Ovary (tissue), 10 donors: ENCODE measurements at places on chromosomes 3 and 15.

DNA sequence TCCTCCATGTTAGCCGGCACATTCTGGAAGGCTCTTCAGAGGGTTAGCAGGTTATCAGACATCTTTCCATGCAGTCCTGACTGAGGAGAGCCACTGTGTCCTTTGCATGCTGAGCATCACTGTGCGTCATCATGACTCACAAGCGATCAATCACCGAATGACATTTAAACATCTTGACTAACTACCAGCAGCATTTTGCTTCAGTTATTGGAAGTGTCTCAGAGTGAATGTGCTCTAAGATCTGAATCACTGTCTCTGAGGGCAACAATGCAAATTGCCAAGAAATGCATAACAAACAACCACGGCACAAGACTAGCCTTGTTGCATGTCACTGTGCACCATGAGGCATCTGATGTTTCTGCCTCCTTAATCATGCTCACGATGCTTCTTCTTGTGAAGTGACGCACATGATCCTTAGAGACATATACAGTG, 18.3 kb upstream of the ATP8B4 start:
- no peak overlapping the region for H3K4me3 ChIP-seq
- H3K4me1 ChIP-seq, result no peaks in the 10 kb centered on the region
- H3K36me3 ChIP-seq, result no peaks in the 10 kb centered on the region
- no peak for DNase-seq
- no peak overlapping the region for H3K27ac ChIP-seq

GRCh38 chr3:17494117-17494809, 248.2 kb downstream of the TBC1D5 start:
- H3K27ac ChIP-seq, result no peak overlapping the region
- no peak overlapping the region for H3K4me3 ChIP-seq
- no peak for DNase-seq
- H3K4me1 ChIP-seq, result no peaks in the 10 kb centered on the region

DNA sequence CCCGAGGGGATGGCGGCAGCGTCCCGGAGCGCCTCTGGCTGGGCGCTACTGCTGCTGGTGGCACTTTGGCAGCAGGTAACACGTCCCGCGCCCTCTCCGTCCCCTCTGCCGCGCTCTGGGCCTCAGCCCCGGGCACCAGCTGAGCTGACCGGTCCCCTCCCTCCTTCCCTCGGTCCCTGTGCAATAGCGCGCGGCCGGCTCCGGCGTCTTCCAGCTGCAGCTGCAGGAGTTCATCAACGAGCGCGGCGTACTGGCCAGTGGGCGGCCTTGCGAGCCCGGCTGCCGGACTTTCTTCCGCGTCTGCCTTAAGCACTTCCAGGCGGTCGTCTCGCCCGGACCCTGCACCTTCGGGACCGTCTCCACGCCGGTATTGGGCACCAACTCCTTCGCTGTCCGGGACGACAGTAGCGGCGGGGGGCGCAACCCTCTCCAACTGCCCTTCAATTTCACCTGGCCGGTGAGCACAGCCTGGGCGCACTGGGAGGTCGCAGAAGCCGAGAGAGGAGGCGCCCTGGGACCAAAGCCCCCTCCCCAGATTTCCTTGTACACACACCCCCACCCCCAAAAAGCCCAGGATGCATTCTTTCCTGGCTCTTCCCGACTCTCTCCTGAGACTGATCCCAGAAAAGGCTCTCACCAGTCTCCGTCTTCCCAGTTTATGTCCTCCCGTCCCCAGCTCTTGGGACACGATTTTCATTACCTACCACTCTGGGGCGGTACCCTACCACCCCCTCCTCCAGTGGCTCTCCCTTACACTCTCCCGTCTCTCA, 705 bp downstream of the DLL4 start:
- DNase-seq, result no peak
- H3K36me3 ChIP-seq, result no peaks in the 10 kb centered on the region
- H3K27ac ChIP-seq, result no peak overlapping the region
- peaks cover 4% of the 10 kb centered on the region for H3K27me3 ChIP-seq
- peaks cover 11% of the 10 kb centered on the region for H3K4me1 ChIP-seq
- H3K4me3 ChIP-seq, result peak overlapping the region; percentile 40

DNA sequence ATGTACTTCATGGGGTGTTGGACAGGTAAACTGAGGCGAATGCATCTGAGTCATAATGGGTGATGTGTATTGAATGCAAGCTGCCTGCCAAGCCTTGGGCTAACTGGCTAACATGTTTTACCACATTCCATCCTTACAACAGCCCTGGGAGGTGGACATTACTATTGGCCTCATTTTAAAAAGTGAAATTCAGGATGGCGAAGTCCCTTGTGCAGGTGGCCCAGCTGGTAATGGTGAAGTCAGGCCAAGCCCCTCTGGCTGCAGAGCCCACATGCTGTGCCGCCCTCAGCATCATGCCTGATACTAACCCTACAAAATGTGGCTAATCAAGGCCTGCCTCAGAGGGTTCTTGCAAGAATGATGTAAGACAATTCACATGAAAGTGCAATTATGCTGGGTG, 60.0 kb upstream of the CHD2 start:
- no peak for DNase-seq
- no peaks in the 10 kb centered on the region for H3K4me1 ChIP-seq
- no peaks in the 10 kb centered on the region for H3K27me3 ChIP-seq
- no peak overlapping the region for H3K4me3 ChIP-seq

GRCh38 chr15:73361337-73361736, 7.4 kb downstream of the HCN4 start:
- no peak overlapping the region for H3K27ac ChIP-seq
- H3K4me3 ChIP-seq, result no peak overlapping the region
- DNase-seq, result no peak

DNA sequence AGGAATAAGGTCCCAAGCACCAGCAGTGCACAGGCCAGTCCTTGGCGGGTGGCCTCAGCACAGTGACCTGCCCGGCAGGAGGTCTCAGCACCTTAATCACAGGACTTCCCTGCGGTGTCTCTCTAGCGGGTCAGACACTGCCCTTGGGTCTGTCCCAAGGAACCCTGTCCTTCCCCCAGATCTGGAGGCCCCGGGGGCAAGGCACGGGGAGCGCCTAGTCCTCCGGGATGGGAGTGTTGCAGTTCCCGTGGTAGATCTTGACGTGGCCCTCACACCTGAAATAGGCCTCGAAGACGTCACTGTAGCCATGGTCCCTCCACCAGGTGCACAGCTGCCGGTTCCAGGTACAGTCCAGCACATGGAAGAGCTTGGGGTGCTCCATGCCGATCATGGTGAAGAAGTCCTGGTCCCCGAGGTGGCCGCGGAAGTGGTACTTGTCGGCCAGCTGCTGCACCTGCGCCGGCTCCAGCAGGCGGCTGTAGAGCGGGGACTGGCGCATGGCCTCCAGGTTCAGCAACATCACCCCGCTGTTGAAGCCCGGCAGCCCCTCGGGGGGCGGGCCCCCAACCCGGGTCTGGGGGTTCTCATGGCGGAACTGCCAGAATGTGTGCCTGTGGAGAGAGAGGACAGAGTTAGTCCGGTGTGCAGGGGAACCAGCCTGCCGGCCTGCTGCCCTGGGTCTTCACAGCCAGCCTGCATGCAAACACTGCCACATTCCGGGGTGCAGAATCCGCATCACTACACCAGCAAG, 201.3 kb downstream of the XXYLT1 start:
- H3K4me1 ChIP-seq, result no peaks in the 10 kb centered on the region
- DNase-seq, result no peak
- H3K36me3 ChIP-seq, result no peaks in the 10 kb centered on the region
- no peaks in the 10 kb centered on the region for H3K27me3 ChIP-seq
- no peak overlapping the region for H3K27ac ChIP-seq

DNA sequence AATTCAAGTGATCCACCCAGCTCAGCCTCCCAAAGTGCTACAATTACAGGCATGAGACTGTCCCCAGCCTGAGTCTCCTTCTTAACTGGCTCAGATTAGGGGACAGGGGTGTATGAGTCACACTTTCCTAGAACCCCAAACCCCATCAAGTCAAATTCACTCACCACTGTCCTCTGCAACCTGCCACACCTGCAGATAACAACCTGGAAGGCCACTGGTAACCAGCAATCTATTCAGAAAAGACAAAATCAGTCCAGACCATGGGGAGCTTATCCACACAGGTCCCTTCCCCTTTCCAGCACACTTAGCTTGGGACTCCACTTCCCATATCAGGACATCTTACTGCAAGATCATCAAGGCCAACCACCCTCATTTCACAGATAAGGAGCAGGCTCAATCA, 6.4 kb downstream of the WDR73 start:
- H3K36me3 ChIP-seq, result no peaks in the 10 kb centered on the region
- no peaks in the 10 kb centered on the region for H3K27me3 ChIP-seq
- no peak overlapping the region for H3K4me3 ChIP-seq
- no peak overlapping the region for H3K27ac ChIP-seq

DNA sequence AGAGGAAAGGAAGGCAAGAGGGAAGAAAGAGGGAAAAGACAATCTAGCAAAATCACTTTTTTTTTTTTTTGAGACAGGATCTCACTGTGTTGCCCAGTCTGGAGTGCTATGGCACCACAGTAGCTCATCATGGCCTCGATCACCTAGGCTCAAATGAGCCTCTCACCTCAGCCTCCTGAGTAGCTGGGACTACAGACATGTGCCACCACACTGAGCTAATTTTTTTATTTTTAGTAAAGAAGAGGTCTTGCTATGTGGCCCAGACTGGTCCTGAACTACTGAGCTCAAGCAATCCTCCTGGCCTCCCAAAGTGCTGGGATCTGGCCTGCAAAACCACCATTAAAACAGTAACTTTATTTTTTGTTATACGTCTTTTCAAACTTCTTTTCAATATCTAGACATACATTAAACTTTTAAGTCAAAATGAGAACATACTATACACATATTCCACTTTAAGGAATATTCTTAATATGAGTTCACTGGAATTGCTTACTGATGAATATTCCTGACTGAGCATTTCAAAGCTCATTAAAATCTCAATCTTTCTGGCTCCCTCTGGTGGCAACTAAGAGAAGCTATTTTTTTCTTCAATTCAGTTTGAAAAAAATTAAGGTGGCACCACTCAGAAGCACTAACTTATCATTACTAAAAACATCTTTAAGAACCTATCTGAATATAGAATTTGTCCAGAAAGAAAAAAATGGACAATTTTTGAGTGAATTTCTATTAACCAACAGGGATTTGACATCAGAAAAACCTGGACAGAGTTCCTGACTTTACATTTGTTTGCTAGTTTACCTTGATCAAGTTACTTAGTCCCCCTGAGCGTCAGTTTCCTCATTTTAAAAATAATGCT, 40.9 kb downstream of the UACA start:
- no peaks in the 10 kb centered on the region for H3K27me3 ChIP-seq
- H3K27ac ChIP-seq, result no peak overlapping the region
- DNase-seq, result no peak
- H3K4me3 ChIP-seq, result no peak overlapping the region
- H3K36me3 ChIP-seq, result no peaks in the 10 kb centered on the region

DNA sequence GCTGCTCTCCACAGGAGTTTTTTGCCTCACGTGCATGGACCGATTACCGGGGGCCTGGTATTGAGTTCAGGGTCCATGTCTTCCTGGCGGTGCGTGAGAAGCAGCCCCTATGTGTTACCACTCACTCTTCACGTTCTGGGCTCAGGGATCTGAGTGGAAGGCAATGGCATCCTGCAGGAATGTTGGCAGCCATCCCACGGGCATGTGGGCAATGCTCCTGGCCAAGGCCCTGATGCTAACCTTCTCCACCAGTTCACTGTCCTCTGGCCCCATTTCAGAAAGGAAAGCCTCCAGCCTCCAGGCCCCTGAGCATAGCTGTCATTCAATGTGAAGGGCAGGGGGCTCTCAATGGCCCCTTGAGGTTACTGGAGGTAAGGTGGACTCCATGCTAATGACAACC, 43.0 kb upstream of the KY start:
- no peak overlapping the region for H3K4me3 ChIP-seq
- DNase-seq, result no peak
- no peaks in the 10 kb centered on the region for H3K27me3 ChIP-seq
- no peaks in the 10 kb centered on the region for H3K4me1 ChIP-seq
- H3K27ac ChIP-seq, result no peak overlapping the region
- H3K36me3 ChIP-seq, result no peaks in the 10 kb centered on the region

GRCh38 chr15:43429687-43430086, 58.8 kb downstream of the TUBGCP4 start:
- DNase-seq, result no peak
- H3K4me3 ChIP-seq, result no peak overlapping the region
- no peaks in the 10 kb centered on the region for H3K4me1 ChIP-seq
- H3K36me3 ChIP-seq, result no peaks in the 10 kb centered on the region
- no peak overlapping the region for H3K27ac ChIP-seq

DNA sequence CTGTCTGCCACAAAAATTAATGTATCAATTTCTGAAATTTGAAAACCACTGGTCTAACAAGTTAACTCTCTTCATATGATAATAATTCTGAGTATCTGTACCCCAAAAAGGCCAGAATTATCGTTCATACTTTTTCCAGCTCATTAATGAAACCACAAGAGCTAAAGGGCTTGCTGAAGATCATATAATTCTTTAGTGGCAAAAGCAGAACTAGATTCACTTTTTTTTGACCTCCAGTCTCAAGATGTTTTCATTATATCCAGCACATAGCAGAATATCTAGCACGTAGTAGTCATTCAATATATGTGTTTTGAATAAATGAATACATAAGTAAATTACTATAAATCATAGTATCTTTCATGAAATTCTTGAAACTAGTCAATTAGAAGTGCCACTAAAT, 246.7 kb upstream of the KCNH8 start:
- no peaks in the 10 kb centered on the region for H3K4me1 ChIP-seq
- no peaks in the 10 kb centered on the region for H3K27me3 ChIP-seq
- H3K4me3 ChIP-seq, result no peak overlapping the region

- no peak overlapping the region for H3K4me3 ChIP-seq
- DNase-seq, result no peak
- no peaks in the 10 kb centered on the region for H3K36me3 ChIP-seq
Measured at GRCh38 chr3:27616031-27616430, 106.1 kb downstream of the EOMES start.

DNA sequence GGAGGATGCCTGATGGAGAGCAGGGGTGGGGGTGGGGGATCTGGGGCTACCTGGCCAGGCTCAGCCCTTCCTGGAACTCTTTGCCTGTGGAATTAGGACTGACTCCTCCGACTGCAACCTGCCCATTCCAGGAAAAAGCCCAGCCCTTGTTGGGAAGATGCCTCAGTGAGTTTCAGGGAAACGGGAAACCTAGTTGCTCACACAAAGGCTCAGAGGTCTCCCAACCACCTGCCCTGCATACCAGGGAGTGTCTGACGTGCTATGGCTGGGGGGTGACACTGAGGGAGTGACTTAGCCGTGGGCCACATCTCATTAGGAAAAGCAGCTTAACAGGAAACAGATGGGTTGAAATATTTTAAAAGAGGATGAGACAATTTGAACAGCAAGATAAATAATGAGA, 27.9 kb downstream of the CYP8B1 start:
- peaks cover 4% of the 10 kb centered on the region for H3K4me1 ChIP-seq
- H3K36me3 ChIP-seq, result no peaks in the 10 kb centered on the region
- H3K27ac ChIP-seq, result no peak overlapping the region
- no peak overlapping the region for H3K4me3 ChIP-seq

DNA sequence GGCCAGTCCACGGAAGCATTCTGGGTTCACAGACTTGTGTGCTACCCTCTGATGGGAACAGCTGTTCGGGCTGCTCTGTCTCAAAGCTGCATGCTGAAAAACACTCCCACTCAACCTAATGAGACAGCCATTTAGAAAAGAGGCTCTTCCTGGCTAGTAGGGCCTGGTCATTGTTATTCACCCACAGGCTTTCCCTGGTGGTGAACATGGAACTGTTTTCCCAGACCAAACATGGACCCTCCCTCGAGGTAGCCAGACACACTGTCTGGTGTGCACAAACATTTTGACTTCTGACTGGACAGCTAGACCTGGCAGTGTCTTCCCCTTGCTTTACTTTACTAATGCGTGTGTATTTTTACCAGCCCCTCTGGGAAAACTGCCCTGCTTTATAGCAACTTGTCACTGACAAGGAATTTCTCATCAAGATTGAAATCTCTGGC, 39.0 kb downstream of the MECOM start:
- H3K4me1 ChIP-seq, result no peaks in the 10 kb centered on the region
- no peaks in the 10 kb centered on the region for H3K27me3 ChIP-seq
- DNase-seq, result no peak
- H3K36me3 ChIP-seq, result no peaks in the 10 kb centered on the region
